ENCODE measurements at places on chromosomes 13 and 19.
A peak's percentile ranks its signal among the peaks of the same experiment; 100 is the strongest.

DNA sequence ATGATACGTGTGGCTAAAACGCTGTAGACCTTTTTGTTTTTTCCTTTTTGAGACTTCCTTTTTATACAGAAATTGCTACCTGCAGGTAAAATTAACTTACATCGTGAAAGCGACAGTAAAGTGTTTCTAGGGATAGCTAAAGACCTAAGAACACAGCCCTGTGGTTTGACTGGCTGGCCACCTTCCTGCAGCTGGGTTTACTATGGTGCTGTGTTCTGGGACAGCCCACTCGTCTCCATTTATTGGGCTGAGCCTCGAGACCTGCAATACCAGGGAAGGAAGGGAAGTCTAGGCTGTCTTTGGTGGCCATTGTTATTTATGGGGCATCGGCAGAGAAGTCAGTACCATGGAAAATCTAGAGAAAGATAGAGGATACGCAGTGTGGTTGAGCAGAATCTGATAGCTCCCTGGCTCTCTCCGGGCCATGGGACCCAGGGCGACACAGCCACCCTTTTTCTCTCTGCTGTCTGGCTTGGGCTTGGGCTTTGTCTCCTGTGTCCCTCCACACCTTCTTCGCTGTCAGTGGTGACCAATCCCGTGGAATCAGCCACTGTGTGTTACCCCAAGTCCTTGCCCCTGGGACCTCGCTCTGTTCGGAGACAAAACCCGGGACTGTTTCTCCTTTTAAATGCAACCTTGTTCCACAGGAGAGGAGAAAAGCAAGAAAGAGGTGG lies 30.9 kb downstream of the ACTN4 start:
- no peak for DNase-seq

- no peak for DNase-seq
These were observed 211.9 kb downstream of the NALCN start for GRCh38 chr13:101204270-101205020.

DNA sequence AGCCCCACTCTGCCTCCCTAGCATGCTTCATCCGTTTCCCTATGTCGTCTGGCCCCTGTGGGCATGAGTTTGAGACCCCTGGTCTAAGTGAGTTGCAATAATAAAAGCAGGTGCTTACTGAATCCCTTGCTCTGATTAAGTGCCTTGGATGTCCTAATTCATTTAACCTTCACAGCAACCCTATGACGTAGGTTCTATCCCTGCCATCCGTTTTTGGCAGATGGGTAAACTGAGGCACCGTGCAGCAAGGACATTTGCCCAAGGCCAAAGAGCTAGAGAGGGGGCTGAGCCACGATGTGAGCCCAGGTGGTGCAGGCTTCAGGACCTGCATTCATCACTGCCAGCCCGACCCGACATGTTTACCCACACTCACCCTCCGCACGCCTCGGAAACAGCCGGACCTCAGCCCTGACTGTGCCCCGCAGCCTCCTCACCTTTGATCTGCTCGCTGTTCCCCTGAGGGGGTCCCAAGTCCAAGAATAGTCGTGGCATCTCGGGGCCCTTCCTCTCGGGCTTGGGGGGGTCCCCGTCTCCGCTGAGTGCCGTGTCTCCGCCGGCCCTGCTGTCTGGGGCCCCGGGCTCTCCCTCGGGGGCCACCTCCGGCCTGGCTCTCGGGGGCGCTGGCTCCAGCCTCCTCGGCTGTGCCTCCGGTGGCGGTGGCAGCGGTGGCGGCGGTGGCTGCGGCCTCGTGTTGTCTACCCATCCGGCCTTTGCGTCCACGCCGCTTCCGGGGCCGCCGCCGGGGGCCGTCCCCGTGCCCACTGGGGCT lies 14.5 kb downstream of the LMTK3 start:
- no peak for DNase-seq

DNA sequence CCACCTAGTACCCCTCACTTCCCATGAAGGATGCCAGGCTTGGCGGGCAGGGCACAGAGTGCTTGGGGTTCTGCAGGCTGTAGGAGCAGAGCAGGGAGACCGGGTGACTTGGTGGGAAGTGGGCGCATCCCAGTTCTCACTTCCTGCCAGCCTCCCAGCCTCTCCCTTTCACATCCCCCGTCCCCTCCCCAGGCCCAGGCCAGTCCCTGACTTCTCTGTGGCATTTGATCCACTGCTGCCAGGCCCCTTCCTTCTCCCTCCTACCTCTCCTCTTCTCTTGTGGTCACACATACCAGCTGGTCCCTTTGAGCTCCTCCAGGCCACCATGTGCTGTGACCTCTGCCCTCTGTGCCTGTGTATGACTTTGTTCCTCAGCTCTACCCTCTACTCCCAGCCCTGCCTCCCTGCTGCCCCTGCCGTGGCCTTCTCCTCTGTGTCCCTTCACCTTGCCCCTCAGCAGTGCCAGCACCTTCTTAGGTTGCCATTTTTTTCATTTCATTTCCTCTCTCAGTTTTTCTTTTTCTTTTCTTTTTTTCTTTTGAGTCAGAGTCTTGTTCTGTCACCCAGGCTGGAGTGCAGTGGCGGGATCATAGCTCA lies 19.5 kb downstream of the MYO1F start:
- no peak for DNase-seq

GRCh38 chr13:102033857-102034331 lies 368.0 kb downstream of the FGF14 start:
- DNase-seq = no peak

GRCh38 chr19:42229301-42229854 lies 9.3 kb downstream of the ZNF526 start:
- DNase-seq = no peak

DNA sequence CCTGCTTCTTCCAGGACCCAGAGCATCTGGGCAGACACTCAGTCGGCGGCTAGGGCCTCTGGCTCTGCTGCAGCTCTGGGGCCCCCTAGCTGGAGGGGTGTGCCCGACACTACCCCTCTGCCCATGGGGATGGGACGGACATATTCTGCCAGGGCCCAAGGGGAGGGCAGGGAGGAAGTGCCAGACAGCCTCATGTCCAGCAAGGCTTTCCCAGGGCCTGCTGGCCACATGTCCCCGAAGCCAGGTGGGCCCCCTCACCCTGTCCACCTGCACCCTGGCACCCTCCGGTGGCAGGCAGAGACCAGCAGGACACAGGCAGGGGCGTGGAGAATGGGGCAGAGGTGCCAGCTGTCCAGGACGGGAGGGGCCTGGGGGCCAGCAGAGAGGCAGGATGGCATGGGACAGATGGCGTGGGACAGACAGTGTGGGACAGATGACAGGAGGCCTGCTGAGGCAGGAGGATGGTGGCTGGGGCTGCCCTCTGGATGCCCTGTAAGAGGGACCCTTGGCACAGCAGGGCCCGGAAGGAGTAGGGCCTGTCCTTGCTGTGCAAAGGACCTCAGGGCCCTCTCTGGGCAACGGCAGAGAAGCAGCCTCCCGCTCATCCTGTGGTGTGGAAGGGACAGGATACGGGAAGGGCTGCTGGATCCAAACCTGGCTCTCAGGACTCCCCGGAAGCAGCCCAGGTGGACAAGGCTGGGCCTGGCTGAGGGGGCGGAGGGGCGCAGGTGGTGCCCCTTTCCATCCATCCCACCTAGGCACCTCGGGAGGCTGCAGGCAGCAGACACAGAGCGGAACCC lies 29.1 kb downstream of the CEBPG start:
- DNase-seq = no peak

- DNase-seq = no peak
These were observed 22.1 kb downstream of the CLEC11A start for GRCh38 chr19:50745221-50745620.

- no peak for DNase-seq
These were observed 33.4 kb downstream of the FAM124A start for GRCh38 chr13:51255556-51255955.

DNA sequence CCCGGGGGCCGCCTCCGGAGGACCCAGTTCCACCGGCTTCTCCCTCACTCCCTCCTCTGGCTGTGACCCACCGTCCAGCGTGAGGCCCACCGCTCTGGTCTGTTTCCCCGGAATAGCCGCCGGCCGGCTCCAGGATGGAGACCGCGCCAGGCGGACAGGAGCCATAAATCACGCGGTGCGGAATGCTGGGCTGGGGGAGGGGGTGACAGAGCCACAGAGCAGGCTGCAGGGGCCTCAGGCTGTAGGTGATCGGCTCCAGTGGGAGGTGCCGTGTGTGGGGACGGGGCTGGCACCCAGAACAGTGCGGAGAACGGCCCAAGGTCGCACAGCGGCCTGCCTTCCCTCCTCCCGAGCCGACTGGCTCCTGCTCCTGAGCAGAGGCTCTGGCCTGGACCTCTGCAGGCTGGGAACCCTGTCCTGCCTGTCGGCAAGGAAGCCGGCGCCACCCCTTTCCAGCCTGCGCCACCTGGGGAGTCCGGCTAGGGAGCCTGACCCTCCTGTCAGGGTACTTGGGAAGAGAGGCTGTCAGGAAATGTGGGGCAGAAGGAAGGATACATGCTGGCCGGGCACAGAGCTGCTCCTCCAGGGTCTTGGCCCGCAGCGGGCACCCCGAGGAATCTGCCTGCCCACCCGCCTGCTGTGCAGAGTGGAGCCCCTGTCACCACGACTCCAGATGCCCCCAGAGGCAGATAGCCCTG lies 8.3 kb downstream of the PIAS4 start:
- DNase-seq = peak; percentile 18

DNA sequence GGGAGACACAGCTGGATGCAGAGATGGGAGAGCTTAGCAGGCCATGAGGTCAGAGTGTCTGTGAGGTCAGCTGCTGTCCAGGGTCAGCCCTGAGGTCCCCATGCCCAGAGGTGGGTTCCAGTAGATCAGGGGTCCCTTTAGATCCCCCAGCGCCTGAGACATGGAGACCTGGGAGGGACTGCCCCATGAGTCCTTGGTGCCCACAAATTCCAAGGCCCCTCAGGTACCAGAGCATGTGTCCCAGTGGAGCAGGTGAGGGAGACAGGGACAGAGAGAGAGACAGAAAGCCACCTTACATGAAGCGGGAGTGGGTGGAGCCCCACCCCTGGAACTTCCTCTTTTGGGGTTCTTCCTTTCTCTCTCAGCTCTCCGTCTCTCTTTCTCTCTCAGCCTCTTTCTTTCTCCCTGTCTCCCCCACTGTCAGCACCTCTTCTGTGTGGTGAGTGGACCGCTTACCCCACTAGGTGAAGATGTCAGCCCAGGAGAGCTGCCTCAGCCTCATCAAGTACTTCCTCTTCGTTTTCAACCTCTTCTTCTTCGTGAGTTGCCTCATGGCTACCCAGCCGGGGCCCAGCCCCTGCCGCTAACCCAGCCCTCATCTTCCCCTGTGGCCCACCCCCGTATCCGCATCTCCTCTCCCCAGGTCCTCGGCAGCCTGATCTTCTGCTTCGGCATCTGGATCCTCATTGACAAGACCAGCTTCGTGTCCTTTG lies at the start of gene CD37:
TSS of gene CD37 (plus strand) at position 336 of the 713 bp plus-strand sequence. CDS start at position 471, 135 bp downstream.
- DNase-seq = no peak

All from fibroblast of upper back skin (primary cell).